ENCODE measurements at places on chromosomes 6 and 20. TPM values are rescaled to one million over a fixed set of nuclear protein-coding genes. Genes with fewer than 3 reads are reported as not detected.
A peak's percentile ranks its signal among the peaks of the same experiment; 100 is the strongest.

- no peak for DNase-seq
- no peak overlapping the region for H3K27ac ChIP-seq
- H3K27me3 ChIP-seq: peaks cover 40% of the 10 kb centered on the region
- peaks cover 2% of the 10 kb centered on the region for H3K4me1 ChIP-seq
- H3K36me3 ChIP-seq: peaks cover 2% of the 10 kb centered on the region
These were observed 48.1 kb downstream of the HLA-DPB1 start for GRCh38 chr6:33123732-33124524.

- H3K36me3 ChIP-seq: no peaks in the 10 kb centered on the region
- no peaks in the 10 kb centered on the region for H3K27me3 ChIP-seq
- no peak overlapping the region for H3K27ac ChIP-seq
- no peaks in the 10 kb centered on the region for H3K4me1 ChIP-seq
- DNase-seq: no peak
- H3K4me3 ChIP-seq: no peak overlapping the region
These were observed 67.1 kb upstream of the GFRAL start for GRCh38 chr6:55260181-55260580.

RCAN2 gene
- total RNA-seq: not detected

DNA sequence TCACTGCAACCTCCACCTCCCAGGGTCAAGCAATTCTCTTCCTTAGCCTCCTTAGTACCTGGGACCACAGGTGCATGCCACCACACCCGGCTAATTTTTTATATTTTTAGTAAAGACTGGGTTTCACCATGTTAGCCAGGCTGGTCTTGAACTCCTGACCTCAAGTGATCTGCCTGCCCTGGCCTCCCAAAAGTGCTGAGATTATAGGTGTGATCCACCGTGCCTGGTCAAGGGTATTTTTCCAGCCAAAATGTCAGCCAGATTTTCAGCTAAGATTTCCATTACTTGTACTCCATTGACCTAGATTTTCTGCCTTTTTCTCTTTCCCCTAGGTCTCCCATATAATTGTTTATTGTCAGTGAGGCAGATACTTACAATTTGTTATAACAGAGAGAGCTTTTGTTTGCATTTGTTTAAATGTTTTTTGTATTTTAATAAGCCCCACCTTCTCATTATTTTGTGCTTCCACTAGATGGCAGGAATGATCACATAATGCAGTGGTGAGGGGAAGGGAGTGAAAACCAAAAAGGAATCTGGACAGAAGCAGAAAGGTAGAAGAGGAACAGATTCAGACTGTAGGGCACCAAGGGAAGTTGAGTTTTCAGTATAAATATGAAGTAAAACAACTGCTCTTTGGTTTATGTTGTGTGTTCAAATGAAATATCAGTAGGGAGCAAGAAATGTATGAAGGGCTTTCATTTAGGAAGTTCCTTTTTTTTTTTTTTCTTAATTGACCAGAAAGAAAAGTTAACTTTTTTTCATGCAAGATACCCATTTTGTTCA lies 29.7 kb downstream of the RPF2 start:
- peaks cover 6% of the 10 kb centered on the region for H3K4me1 ChIP-seq
- no peak overlapping the region for H3K27ac ChIP-seq
- H3K4me3 ChIP-seq: no peak overlapping the region
- peaks cover 6% of the 10 kb centered on the region for H3K36me3 ChIP-seq

DNA sequence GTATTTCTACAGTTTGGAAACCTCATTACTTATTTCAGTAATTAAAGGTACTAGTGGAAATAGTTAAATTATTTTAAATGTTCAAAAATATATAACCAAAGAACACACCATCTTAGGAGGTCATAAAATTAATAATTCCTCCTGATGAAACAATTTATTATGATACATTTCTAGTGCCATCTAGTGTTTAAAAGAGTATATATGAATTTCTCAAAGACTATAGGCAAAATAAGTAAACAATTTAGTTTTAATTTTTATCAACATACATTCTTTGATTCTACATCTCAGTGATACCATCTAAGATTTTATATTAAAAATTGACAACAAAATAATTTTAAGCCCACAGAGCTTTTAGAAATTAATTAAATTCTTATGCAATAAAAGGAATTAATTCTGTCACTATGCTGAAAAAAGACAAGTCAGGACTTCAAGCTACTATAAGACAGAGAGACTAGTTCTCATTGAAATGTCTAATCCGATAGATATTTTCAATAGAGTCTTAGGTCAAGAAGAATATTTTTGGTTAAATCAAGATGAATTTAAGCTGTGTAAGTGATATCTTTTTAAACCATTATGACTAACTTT lies 107.8 kb upstream of the RNF217 start:
- peaks cover 2% of the 10 kb centered on the region for H3K36me3 ChIP-seq
- H3K27ac ChIP-seq: no peak overlapping the region
- DNase-seq: no peak
- no peaks in the 10 kb centered on the region for H3K4me1 ChIP-seq
- H3K4me3 ChIP-seq: no peak overlapping the region

BPI gene
- not detected for total RNA-seq

DNA sequence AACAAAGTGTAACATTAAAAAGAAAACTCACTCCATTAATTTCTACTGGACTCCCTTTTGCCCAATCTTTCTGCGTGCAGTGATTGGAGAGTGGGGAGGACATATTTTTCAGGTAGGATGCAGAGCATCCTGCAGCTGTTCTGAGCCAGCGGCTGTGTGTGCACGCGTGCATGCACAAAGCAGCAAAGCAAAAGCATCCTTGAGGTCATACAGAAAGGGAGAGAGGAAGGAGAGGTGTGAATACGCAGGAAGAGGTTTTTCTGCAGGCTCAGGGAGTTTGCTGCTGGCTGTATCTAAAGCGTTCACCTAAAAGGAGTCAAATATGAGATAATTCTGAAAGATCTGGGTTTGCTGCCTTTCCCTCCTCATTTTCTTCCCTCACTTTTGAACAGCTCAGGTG lies 108.4 kb downstream of the HUS1B start:
- peak overlapping the region; percentile 81 for H3K27ac ChIP-seq
- H3K36me3 ChIP-seq: peaks cover 7% of the 10 kb centered on the region
- peaks cover 11% of the 10 kb centered on the region for H3K4me1 ChIP-seq
- no peaks in the 10 kb centered on the region for H3K27me3 ChIP-seq
- DNase-seq: no peak
- peak overlapping the region; percentile 57 for H3K4me3 ChIP-seq

DNA sequence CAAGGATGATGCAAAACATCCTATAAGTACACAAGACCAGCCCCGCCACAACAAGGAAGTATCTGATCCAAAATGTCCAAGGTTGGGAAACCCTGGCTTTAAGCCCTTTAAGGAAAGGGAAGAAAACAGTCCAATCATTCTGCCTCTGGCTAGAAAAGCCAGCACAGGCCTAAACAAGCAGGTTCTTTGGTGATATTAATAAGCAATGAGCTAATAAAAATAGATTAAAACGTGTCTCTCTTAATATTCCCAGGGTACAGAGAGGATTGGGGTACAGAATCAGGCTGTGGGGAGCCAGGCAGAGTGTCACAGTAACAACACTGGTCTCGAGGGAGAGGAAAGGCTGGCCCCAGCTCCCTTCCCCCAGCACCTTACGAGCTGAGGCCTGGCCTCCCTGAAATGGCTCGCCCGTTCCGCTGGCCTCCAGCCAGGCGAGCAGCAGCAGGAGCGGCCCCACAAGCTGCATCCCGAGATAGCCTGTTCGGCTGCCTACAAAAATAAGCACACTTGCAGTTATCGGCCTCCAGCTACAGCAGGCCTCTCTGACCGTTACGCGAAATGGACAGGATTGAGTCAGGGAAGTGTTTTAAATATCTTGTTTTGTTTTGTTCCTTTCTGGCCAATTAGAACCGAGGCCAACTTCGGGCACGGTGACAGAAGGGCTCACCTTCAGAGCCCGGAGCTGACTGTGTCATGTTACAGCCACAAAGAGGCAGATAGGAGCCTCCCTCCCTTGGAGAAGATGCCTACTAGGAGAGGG lies 4.0 kb upstream of the ZMYND8 start:
- H3K27ac ChIP-seq: peak overlapping the region; percentile 73
- H3K4me1 ChIP-seq: peaks cover 44% of the 10 kb centered on the region
- H3K4me3 ChIP-seq: no peak overlapping the region

- no peaks in the 10 kb centered on the region for H3K4me1 ChIP-seq
- DNase-seq: no peak
- no peaks in the 10 kb centered on the region for H3K36me3 ChIP-seq
These were observed 11.9 kb upstream of the WFDC10A start for GRCh38 chr20:45617591-45617990.

- peak overlapping the region; percentile 74 for H3K4me3 ChIP-seq
- peaks cover 77% of the 10 kb centered on the region for H3K27me3 ChIP-seq
- no peak overlapping the region for H3K27ac ChIP-seq
These were observed 732 bp downstream of the CYP24A1 start for GRCh38 chr20:54172856-54173652.
